Hematopoietic multipotent progenitor cell treated with erythropoietin and hydrocortisone succinate and interleukin-3 and kit ligand, for 4 days (in vitro differentiated cells): ENCODE measurements at places on chromosomes 12 and 14.

GRCh38 chr12:89154743-89155499 is 197.4 kb downstream of the DUSP6 start:
- DNase-seq: peak; percentile 77

DNA sequence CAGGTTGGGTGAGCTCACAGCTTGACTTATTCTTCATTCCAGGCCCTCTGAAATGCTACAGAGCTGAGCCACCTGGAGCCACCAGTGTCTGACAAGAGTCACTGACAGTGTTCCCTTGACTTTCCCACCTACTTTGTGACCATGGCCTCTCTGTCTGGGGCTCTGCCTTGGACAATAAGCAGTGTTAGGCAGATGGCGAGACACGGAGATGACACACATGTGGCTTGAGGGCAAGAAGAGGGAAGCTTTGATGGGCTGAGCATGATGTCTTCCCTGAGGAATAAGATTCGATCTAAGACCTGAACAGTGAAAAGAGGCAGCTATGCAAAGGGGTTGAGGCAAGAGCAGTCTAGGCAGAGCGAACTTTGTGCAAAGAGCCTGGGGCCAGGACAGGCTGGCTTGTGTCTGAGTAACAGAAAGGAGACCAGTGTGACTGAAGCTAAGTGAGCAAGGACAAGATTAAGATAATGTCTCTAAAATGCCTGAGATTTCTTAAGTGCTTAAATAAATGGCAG is 105.5 kb downstream of the NUAK1 start:
- DNase-seq: no peak

GRCh38 chr12:118330421-118331018 is 42.2 kb downstream of the TAOK3 start:
- DNase-seq: peak; percentile 98

GRCh38 chr14:104553166-104554087 is 26.1 kb upstream of the C14orf180 start:
- DNase-seq: no peak

- DNase-seq: no peak
Measured at GRCh38 chr12:14214495-14214894, 151.0 kb upstream of the ATF7IP start.

- peak; percentile 73 for DNase-seq
Measured at GRCh38 chr14:34324363-34324795, 137.7 kb downstream of the SPTSSA start.

GRCh38 chr12:57766464-57767304 is at the start of gene CYP27B1:
TSS of gene CYP27B1 (minus strand) at chr12:57767078. CDS start at chr12:57767041, 37 bp downstream.
- DNase-seq: peak; percentile 49
